ENCODE measurements at places on chromosomes 1 and 21.

DNA sequence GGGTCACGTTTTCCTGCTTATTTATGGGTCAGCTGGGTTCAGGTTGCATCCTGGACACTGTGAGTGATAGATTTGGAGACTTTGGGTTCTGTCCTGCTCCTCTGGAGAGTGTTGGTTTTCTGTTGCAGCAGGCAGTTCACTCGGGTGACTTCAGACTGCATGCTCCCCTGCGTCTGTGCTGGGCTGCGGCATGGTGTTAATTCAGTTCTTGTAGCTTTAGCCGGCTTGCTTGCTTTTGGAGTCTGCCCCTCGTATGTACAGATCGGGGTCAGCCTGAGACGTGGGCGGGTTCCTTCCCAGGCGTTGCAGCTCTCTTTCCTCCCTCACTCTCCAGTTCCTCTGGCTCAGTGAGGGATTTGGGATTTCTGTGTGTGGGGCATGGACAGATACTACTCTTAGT is 38.0 kb downstream of the PCNT start:
- DNase-seq = no peak

- no peak for DNase-seq
Observed at GRCh38 chr1:113874012-113874879, 2.7 kb upstream of the PTPN22 start.

DNA sequence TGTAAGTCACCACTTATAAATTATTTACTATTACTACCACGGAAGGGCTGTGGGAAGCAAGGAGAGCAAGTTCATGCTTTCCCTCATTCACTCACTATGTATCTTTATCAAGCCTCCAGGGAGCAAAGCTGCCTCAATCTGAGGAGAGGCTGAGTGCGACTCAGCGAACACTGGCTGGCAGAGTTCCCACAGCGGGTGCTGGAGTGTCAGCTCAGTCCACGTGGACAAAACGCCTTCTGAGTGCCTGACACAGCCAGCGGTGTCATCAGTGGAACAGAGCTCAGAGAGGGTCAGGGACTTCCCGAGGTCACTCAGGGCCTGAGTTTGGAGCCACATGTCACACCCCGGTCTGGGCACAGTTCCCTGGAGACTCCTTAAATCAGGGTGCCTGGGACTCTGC is 16.9 kb downstream of the MATN1 start:
- no peak for DNase-seq

GRCh38 chr1:226702318-226702956 is 36.6 kb downstream of the ITPKB start:
- DNase-seq = peak; percentile 66

DNA sequence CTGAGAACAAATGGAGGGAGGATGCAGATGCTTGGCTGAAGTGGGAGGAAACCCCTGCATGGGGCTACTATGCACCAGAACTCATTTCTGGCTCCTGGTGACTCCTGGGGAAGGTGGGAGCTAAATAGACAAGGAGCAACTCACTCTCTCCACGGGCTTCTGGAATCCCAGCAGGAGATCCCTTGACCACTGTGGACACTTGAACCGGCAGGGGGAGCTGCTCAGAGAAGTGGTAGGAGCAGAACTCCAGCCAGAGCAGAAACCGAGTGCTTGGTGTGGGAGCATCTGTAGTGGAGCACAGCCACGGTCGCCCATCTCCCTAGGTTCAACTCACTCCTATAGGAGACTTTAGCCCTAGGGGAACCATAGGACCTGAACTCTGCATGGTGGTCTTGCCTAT is 205.6 kb upstream of the GJB5 start:
- DNase-seq = no peak

- no peak for DNase-seq
Observed at GRCh38 chr1:79762461-79762860, 755.9 kb upstream of the ADGRL4 start.

GRCh38 chr1:180923021-180923841 is 10.5 kb downstream of the KIAA1614 start:
- DNase-seq = no peak

- no peak for DNase-seq
Observed at GRCh38 chr1:84833194-84833593, 59.8 kb downstream of the LPAR3 start.
